ENCODE measurements at places on chromosomes 2 and 18. TPM values are rescaled to one million over a fixed set of nuclear protein-coding genes. Genes with fewer than 3 reads are reported as not detected.

The PPP1R1C gene
- total RNA-seq: 2.0 TPM

DNA sequence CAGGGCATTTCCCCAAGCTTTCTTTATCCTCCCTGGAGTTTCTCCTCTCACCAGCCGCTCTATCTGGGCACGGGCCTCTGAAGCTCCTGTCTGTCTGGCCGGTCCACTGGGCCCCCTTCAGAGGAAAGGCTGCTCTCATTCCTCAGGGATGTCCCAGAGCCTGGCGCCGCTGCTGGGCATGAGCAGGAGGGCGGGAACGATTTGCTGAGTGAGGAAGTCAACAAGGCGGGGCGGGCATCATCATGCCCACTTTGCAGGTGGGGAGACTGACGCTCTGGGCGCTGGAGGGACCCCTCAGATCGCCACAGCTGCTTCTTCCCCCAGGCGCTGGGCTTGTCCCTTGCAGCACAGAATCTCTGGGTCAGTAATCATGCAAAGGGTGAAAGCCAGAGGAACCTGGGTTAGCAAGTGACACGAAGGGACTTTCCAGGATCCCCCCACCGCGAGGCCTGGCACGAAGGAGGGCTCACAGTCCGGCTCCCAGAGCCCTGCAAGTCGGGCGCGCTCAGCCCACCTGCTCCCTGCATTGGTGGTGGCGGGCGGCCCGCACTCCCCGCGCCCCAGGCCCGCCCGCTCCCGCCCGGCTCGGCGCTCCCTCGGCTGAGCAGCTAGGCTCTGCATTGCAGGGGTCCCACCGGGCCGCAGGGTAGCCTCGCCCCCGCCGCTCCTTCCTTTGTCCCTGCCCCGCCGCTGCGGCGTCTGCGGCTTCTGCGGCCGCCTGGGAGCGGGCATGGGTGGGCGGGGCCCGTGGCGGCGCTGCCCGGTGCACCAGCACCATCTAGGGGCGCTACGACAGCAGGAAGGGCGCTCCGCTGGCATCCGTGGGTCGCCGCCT, 157.8 kb downstream of the CYRIA start:
- DNase-seq: peak; percentile 51

- no peak for DNase-seq
Observed at GRCh38 chr18:54961016-54961423, 1.8 kb upstream of the CCDC68 start.

GRCh38 chr2:214484239-214484638, 73.4 kb downstream of the VWC2L start:
- DNase-seq: no peak

- DNase-seq: no peak
Observed at GRCh38 chr18:45611943-45612342, 3.3 kb upstream of the SLC14A2 start.

GRCh38 chr2:112335600-112335999, 60.2 kb downstream of the ZC3H6 start:
- no peak for DNase-seq

DNA sequence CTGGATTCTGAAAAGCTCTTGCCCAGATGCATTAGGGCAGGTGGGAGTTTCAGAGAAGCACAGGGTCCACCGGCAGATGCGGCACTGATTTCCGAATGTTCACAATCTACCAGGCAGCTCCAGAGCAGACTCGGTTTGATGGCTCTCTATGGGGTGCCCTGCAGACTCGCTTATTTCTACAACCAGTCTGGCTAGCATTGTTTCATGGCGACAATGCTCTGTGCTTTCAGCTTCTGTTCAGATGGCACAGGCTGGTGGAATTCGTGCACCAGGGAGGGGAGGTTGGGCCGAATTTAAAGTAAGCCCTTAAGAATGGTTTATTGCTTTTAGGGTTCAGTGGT, 9.9 kb downstream of the MYT1L start:
- no peak for DNase-seq

DNA sequence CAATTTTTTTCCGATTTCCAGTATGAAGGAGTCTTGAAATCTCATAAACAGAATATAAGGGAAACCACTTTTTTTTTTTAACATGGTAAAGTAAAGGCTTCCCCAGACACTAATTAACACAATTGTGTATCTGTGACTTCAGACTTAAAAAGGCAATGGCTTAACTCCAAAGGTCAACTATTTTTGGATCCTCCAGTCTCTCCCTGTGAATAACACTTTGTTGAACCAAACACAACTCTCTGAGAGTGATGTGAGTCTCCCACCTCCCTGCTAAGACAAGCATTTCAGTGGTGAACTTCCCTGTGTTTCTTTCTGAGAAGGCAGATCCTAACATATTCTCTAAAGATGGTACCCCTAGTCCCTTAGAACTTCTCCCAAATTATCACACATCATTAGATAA, 219.6 kb upstream of the RBBP8 start:
- peak; percentile 72 for DNase-seq

The E2F6 gene
- total RNA-seq: 41.8 TPM

DNA sequence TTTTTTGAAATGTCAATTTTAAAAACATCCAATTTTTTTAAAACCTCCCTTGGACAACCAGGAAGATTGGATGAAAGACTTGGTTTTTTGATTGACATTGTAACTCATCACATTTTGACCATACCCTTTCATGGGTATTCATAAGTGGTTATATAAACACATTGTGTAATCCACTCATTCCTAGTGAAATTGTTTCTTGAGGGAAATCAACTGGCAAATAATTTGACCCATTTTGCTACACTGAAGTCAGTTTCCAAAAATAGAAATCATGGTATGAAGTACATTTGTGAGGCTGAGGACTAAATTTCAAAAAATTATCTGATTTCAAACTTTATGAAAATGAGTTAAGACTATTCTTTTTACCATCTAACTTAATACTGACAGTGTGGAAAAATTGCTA, 31.5 kb downstream of the FBXO48 start:
- DNase-seq: no peak

The NGEF gene
- total RNA-seq: not detected

Measured in SK-MEL-5 (cell line).